ENCODE measurements at places on chromosomes 5 and 9.

- no peak for DNase-seq
These were observed 383.8 kb upstream of the TUSC1 start for GRCh38 chr9:26061948-26062575.

DNA sequence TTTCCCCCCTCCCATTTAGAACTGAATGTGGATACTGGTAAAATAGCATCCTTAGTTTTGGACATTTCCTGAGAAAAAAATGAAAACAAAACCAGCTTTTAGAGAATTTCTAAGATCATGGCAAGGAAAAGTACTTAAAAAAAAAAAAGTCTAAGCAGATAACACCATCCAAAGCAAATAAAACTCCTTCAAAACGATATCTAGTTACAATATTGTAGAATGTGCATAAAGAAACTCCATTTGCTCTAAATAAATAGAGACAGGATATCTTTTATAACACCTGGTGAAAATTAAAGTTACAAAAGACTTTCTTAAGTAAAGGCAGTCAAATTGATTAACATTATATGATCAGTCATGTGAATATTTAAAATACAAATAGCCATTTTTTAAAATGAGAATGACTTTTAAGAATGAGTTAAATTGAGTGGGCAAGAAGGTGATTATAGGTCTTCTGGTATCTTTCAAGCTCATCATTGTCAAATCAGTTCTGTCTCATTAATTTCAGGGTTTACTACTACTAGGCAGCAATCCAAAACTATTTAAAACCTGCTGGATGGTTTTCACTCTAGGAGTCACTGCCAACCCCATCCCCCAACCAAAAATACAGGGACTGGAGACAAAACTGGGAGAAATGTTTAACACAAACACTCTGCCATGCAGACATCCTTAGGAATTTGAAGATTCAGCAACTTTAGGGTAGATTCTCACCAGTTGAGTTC is 382.6 kb downstream of the ADGRV1 start:
- no peak for DNase-seq

DNA sequence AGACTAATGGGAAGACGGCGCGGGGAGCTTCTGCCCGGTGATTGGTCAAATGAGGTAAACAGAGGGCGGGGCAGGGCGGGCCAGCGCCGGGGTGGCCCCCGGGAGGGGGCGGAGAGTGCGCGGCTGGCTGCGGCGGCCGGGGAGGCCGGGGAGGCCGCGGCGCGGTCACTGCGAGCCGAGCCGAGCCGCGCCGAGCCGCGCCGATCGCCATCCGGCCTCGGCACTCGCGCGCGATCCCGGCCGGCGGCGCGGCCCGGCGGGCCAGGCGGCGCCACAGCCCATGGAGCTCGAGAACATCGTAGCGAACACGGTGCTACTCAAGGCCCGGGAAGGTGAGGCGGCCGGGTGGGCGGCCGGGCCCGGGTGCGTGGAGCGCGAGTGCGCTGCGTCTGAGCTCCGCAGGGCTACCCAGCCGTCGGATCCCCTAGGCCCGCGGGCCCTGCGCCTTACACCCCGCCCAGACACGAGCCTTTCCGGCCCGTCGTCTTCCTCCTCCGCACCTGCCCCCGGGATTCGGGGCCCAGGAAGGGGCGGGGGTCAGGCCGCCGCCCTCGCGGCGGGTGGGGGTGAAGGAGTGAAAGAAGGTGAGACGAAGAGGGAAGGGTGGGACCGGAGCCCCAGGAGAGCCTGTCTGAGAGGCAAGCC is at the start of gene GRK6:
GRK6 (plus strand) TSS at position 111 of the 645 bp plus-strand sequence; CDS start at position 281, 170 bp downstream.
- DNase-seq, result no peak

DNA sequence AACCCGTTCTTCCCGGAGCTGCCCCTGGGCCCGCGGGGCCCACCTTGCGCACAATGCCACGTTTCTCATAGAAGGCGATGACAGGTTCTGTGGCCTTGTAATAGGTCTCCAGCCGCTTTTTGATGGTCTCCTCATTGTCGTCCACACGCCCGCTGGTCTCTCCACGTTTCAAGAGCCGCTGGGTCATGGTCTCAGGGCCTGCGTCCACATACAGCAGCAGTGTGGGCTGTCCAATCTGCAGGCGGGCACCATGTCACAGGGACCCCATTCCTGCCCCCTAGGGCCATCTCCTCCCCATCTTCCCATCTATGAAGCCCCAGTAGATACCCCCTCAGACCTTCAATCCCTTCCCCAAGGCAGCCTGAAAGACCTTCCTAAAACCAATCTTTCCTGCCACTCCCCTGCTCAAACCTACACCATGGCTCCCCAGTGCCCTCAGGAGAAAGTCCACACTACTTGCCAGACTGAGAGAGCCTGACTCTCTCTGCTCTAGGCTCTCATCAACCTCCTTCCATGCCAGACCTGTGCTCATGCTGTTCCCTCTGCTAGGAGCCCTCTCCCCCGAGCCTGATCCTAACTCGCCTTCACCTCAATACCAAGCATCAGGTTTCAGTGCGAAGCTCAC is 9.1 kb downstream of the AK1 start:
- no peak for DNase-seq

DNA sequence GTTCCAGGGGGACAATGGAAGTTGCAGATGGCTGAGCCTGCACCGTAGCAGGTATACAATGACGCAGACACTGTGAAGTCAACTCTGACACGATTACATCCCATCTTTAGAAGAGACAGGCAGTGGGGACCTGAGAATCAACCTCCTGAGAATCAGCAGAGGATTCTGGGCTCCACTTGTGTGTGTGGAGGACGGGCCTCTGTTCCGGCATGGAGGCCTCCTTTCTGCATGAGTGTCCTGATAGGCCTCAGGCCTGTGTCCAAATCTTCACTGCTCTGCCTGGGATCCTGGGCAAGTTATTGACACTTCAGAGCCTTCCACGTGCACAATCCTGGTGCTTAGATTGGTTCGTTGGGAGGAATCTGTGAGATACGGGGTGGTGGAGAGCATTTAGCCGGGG is 151.2 kb upstream of the COL5A1 start:
- DNase-seq, result no peak

DNA sequence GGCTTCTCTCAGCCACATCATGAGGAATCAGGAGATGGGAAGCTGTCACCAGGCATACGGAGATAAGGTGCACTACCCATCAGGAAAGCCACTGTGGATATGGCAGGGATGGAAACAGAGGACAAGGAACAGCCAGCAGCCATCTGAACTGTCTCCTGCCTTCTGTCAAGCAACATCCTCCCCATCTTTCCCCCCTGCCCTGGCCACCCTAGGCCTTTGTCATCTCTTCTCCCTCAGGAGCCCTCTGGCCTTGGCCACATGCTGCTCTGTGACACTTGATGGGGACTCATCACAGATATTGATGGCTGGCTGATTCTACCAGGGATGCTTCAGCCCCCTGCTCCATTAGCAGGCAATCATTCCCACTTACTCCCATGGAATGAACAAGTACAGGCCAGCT is 21.1 kb upstream of the MEIKIN start:
- DNase-seq, result no peak

Measured in stimulated activated CD4-positive, alpha-beta T cell treated with anti-CD3 and anti-CD28 coated beads, TNF-alpha, amount 100 ng/mL, for 24 hours (primary cell).